ENCODE measurements at places on chromosomes 12 and 14.

DNA sequence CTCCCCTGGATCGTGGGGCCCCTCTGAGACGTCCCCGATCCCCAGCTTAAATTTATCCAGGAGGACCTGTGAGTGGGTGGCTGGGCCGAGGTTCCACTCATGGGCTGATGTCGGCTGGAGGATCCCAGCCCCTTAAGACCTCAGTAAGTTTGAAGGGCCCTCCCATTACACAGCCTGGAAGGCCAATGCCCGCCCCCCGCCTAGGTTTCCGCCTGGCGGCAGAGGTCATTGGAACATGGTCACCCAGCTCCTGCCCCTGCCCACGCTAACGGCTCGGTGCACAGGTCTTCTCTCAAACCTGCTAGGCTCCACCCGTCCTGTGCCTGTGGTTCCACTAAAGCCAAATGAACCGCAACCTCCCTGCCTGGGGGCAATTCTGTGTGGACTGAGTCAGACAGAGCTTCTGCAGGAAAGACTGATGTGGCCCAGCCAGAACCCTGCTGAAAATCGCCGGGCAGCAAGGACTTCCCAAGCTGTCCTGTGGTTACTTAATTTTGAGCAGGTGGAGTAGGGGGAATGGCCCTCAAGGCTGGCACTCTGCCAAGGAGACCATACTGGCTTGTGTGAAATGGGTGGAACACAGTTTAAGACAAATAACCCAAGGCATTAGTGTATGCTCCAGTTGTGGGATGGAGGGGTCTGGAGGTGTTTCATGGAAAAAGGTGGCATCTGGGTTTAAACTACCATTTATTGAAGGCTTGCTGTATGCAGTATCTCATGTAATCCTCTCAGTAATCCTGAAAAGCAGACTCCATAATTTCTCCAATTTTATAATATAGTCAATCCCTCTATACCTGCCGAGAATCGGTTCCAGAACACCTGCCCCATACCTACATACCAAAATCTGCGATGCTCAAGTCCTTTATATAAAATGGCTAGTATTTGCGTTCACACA, 903 bp upstream of the NT5DC3 start:
- DNase-seq, result no peak

- DNase-seq, result no peak
These were observed 95.2 kb downstream of the GTF2A1 start for GRCh38 chr14:81125536-81125935.

- DNase-seq, result no peak
These were observed 1.4 kb downstream of the SERPINA9 start for GRCh38 chr14:94474581-94475031.

DNA sequence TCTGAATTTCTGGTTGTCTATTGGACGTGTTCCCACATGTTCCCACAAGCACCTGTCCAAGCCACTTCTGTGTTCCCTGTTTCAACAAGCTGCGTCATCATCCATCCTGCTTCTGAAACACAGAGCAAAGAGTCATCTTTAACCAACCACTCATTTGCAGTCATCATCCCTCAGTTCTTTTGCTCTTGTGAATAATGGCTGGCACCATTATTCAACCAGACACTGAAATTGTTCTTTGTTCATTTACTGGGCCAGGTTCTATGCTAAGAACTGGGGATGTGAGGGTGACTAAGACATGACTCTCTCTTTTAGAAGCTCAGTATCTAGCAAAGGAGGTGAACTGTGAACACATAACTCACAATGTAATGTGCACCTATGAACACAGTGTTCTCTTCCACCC, 40.7 kb upstream of the ANO4 start:
- DNase-seq, result no peak

GRCh38 chr14:60249321-60250256, 568 bp downstream of the PPM1A start:
- peak; percentile 60 for DNase-seq

DNA sequence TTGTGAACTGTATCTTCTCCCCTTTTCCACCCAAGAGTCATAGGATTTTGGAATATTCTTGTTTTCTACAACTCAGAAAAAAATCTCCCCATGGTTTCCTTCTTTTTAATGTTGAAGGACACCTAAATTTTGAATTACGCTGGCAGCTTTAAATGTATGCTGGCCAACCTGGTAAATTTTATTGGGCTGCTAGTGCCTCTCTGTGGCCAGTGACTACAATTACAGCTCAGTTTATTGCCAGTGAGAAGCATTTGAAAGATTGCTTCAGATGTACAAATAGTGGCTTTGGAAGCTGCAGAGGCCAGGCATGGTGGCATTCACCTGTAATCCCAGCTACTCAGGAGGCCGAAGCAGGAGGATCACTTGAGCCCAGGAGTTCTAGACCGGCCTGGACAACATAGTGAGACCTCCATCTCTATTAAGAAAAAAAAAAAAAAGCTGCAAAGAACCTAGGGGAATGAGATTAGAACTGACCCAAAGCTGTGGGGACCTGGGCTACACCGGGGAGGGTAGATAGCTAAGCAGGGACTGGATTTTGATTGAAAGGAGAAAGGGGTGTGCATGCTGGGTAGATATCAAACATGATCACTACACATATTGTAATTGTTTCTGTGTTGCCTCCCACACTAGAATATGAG, 7.6 kb upstream of the RAB21 start:
- no peak for DNase-seq

DNA sequence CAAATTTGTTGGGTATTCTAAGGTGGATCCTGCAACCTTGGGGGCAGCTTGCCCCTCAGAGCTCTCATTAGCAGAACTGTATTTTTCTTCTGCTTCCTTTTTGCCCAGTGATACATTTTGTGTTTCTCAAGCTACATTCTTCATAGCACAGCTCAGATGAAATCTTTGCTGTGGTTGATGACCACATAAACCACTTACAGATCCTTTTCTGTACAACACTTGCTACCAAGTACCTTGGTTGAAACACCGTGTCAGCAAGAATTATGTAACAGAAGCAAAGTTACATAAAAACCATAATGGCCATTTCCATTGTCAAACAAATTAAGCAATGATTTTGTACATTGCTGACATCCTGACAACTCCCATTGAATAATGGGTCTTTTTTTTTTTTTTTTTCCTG, 9.7 kb upstream of the PLBD1 start:
- DNase-seq, result no peak

DNA sequence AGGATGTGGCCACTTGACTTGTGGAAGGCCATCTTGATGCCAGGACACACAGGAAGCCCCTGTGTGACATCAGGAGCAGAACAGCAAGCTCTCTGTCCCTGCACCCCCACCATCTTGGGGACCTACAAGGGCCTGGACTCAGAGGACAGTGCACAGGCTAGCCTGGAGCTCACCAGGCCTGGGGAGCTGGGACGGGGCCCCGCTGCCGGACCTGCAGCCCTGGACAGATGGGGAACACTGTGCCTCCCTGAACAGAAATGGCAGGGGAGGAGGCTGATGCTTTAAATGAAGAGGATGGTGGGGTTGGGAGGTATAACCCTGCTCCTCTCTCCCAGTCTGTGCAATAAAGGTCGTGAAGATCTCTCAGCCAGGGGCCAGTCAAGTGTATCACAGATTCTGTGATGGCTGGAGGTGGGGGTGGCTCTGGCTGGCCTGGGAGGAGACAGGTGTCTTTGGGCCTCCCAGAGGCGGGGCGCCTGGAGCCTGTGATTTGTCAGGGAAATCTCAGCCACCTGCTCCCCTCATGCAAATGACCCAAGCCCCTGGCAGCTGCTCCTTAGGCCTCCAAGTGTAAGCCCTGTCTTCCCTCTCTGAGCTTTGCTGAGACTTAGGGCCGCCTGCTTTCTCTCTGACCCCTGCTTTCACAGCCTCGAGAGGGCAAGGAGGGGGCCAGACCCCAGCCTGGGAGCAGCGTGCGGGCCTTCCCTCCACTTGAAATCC, 1.1 kb upstream of the GNB3 start:
- no peak for DNase-seq

DNA sequence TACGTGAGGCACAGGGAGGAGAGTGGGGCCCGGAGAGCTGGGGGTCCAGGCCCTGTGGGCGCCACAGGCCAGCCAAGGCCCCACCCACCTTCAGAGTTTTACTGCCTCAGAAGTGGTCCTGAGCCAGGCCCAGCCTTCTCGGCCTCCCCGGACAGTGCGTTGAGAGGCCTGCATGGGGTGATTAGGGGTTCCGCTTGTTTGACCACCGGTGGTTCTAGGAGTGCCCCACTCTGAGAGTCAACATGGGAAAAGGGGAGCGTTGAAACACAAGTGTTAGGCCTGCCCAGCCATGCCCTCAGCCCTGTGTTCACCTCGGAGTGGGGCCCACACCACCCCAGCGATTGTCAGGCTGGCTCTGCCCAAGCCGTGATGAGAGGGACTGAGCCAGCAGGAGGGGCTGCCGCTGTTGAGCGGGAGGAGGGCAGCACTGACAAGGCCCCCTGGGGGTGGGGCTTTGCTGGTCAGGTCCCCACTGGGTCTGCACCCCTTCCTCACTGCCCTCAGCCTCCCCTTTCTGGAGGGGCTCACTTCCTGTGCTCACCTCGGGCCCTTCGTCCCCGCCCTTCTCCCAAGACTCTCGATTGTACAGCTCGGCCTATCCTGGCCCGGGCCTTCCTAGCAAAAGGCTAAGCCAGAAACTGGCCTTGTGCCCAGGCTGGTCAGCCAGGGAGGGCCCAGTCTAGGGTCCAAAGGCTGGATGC, 4.8 kb downstream of the CKB start:
- DNase-seq, result no peak

- no peak for DNase-seq
These were observed 1.6 kb downstream of the PYM1 start for GRCh38 chr12:55925870-55926737.

GRCh38 chr12:104276273-104277131, 27.0 kb upstream of the EID3 start:
- DNase-seq, result no peak

GRCh38 chr14:51479584-51480325, 172.0 kb upstream of the FRMD6 start:
- no peak for DNase-seq
